Activated CD4-positive, alpha-beta T cell treated with anti-CD3 and anti-CD28 coated beads, Interleukin-2, amount 50 U/mL, for 4 hours (primary cell): ENCODE measurements at places on chromosomes 11 and 22.

- DNase-seq: no peak
Measured at GRCh38 chr11:130612291-130612851, 163.9 kb downstream of the ADAMTS15 start.

DNA sequence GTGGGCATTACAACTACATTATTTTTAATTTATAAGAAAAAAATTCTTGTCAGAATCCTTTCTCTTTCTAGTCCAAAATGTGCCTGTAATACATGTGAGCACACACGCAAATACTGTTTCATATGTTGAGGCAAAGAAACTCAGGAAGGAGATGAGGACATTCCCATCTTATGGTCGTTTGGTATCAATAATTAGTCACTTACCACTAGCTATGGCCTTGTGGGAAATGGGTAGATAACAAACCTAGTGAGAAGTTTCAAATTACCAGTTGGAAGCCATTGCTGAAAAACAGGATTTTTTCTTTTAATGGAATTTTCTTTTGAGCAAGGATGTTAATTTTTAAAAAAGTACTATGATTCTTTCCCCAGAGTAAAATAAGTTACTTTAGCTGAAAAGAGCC, 25.7 kb downstream of the AMOTL1 start:
- no peak for DNase-seq

DNA sequence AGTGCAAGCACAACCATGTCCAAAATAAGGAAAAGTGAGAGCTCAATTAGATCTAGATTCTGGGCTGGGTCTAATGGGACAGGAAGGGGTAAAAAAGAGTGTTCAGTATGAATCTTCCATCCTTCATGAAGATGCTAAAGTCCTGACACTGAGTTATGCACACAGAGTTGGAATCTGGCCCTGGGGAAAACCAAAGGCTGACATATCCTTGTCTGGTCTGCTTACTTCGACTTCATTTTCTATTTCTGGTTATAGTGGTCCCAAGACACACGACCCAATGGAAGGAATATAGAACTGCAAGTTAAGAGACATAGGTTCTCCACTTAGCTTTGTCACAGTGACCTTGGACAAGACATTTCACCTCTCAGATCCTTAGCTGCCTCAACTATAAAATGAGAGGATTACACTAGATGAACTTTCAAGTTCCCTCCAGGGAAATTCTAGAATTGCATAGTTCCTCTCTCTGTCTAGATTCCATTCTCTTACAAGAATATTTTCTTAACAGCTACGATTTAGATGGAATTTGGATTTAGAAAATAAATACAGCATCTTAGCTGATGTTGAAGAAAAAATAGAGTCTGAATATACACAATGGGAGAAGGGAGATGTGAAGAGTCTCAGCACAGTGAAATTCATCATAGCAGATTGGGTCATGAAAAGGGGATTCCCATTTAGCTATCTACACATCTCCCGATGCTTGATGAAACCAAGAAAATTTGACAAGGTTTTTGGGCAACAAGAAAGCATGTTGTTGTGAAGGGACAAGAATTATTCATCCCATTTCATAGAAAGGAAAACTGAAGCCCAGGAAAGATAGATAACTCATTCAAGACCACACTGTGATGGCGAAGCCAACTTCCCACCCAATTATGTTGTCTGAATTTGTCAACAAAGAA, 3.3 kb downstream of the BLID start:
- DNase-seq: no peak

GRCh38 chr11:69880041-69880825, 61.0 kb upstream of the FGF3 start:
- no peak for DNase-seq

- DNase-seq: peak; percentile 53
Measured at GRCh38 chr11:14974515-14975251, 2.5 kb upstream of the CALCA start.

DNA sequence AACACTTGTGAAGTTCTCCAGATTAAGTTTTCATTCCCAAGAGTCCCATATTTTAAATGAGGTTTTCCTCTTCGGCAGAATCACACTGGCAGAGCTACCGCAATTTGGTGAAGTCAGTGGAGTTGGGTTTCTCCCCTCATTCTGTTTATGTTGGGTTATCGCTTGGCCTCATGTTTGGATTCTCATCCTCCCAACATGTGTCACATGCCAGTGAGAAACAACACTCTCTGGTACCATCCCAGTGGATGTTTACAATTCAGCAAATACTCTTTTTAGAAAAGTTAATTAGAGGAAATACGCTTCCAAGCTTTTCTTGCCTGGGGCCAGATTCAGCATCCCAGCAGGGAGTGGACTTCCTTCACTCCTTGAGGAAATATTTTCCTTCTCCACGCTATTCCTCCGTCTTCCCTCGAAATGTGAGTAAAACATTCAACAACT, 2.1 kb downstream of the PAMR1 start:
- DNase-seq: no peak

DNA sequence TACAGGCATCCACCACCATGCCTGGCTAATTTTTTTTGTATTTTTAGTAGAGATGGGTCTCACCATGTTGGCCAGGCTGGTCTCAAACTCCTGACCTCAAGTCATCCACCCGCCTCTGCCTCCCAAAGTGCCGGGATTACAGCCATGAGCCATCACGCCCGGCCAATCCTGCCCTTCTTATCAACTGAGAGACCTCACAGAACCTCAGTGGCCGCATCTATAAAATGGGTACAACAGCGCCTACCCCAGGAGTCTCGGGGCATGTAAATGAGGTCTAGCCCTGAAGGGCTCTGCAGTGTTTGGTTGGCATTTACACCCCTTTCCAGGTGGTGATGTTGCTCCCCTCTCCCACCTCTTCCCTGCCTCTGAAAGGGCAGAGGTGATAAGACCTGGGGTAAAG, 11.7 kb downstream of the SYNGR1 start:
- no peak for DNase-seq

GRCh38 chr11:133823614-133824013, 21.7 kb downstream of the SPATA19 start:
- no peak for DNase-seq
